ENCODE measurements at places on chromosomes 5 and 9.

- DNase-seq: no peak
Observed at GRCh38 chr9:73539881-73540390, 388.3 kb downstream of the ANXA1 start.

DNA sequence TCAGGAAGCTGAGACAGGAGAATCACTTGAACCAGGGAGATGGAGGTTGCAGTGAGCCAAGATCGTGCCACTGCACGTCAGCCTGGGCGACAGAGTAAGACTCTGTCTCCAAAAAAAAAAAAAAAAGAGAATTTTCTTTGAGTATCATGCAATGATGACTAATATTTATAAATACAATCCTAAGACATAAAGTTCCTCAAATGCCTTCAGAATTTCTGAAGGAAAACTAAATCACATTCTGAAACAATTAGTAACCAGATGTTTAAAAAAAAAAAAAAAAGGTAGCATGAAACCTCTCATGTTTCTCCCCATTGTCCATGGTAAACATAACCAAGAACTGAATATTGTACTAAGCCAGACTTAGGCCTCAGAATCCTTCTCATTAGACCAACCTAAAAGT lies 23.1 kb downstream of the MLLT3 start:
- DNase-seq: no peak

DNA sequence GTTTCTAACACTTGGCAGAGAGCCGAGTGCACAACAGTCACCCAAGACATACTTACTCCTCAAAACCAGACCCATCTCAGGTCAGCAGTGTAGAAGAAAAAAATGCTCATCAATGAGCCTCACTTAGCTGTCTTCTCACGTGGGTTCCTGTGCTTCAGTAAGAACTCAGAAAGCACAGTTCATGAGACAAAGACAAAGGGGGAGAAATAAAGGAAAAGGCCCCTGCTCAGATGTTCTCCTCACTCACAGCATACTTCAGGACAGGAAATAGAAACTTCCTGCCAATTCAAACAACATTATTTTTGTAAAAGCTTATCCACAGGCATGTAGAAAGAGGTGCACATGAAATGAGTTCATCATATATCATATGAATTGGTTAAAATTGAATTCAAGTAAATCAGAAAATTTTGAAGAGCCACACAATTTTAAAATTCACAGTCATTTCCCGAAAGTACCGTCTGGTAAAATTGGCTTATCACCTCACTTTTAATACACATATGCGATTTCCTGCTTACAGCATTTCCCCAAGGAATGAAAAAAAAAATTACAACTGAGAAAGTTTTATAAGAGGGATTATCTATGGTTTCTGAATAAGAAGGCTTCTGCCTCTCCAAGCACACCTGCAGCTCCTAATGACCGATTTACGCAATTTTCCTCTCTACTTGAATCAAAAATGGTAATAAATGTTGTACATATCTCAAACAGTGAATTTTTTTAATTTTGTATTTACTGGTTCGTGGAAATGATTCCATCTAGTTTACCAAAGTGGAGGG lies 328.3 kb downstream of the TMEM167A start:
- no peak for DNase-seq

DNA sequence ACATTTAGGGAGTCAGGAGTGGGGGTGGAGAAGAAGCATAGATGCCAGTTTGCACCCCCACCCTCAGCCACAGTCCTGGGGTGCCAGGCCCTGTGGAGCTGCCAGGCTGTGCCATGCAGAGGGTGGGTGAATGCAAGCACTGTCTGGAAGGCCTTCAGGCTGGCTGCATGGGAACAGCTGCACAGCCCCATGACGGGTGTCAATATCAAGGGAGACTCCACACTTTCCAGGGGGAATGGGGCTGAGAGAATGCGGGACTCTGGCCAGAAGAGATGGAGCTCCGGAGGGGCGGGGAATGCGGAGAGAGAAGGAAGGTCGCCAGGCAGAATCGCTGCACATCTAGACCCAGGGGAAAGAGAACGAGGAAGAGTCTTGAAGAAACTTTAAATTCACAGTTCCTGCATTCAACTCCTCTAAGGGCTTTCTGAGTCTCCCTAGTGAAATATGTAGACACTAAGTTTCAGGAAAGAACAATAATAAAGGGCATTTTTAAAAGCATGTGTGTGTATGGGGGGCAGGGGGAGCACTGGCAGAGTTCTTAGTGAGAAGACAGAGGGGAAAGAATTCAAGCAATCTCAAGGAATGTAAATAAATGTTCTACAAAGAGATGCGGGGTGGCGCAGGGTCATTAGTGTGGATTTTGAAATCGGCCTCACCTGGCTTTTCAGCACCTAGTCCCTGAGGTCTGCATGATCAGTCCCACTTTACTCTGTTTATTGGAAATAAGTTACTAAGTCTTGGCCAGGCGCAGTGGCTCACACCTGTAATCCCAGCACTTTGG lies 59.1 kb downstream of the BOD1 start:
- DNase-seq: no peak

DNA sequence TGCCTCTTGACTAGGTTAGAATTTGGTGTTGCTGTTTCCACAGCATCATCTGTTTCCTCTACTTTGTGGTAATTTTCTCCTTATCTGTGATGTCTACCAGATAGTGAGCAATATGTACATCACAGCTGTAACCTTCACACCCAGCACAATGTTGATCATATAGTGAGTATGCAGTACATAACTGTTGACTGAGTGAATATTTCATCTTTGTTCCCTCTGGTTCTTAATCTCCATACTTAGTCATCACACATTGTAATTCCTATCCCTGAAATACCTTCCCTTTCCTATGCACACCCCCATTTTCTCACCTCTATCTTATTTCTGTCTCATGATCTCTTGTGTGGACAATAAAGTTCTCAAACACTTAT lies 115.9 kb downstream of the KIF4B start:
- DNase-seq: no peak

- DNase-seq: no peak
Observed at GRCh38 chr5:160537940-160538339, 116.3 kb downstream of the PTTG1 start.

DNA sequence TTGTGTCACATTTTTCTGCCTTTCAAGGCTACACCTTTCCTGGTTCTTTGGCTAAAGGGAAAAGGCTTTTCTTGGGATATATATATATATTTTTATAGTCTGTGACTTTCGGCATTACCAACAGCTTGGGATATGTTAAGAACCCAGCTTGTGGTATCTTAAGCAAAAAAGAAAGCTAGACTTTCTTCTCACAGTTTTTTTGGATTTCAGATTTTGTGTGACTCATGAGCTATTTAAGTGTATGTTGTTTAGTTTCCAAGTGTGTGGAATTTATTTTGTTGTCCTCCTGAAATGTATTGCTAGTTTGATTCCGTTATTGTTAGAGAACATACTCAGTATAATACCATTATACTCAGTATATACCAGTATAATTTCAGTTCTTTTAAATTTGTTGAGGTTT lies 64.8 kb downstream of the ERCC6L2 start:
- no peak for DNase-seq

DNA sequence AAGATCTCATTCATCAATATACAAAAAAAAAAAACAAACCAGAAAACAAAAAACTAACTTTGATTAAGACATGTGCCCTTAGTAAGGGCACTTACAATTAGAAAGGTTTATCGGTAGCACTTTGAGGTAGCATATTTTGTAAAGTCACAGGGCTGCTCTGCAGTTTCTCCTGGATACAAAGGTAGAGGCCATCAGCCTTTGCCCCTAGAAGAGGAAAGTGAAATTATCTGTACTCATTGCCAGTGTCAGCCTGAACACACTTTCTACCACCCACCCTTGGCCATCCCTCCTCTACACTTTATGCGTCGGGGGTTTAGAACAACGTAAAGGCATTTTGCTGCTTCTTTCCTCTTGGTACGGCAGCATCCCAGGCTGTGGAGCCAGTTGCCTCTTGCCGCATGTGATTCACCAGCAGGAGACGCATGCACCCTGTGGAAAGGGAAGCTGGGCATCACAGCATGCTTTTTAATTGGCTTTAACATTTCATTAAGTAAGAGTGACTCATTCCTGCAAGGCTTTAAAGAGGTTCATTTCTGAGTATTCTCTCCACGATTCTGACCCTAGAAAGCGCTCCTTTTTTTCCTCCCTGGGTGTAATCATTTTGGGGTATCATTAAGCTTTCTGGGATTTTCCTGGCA lies 84.6 kb downstream of the CEMIP2 start:
- DNase-seq: no peak

GRCh38 chr9:137251194-137251461 lies at the start of gene STPG3:
Gene STPG3, plus strand, starts transcription at chr9:137251286. Its CDS starts 1 bp downstream, at chr9:137251287.
- DNase-seq: no peak

DNA sequence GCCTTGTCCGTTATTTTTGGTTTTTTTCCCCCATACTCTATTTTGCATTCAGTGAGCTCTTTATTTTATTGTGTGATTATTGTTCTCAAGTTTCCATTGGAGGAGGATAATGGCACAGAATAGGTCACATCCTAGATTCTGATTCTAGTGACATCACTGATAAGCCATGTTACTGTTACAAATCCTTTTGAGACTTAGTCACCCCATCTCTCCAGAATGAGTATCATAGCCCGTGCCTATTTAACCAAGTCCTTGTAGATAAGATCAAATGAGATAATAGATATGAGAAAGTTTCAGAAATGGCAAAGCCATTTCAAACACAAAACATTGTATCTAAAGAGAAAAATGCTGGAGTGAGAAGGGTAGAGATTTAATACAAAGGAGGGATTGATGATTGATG lies 242.6 kb downstream of the RAB3C start:
- no peak for DNase-seq

DNA sequence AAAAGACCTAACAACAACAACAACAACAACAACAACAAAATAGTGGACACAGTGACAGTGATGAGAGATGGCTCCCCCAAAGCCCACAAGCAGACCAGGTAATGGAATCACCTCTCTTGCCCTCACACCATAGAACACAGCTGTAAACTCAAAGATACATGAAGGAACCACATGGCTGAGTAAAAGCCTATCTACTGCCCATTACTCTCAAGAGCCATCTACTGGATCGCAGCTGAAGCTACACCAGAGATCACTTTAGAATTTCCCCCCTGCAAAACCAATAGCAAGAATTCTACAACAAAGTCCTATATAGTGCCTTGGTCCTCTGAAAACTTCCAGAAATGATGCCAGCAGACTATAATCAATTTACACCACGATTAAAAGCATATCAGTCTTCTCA lies 1537.6 kb upstream of the CDH9 start:
- DNase-seq: no peak

- DNase-seq: no peak
Observed at GRCh38 chr9:35603506-35603985, 1.5 kb upstream of the TESK1 start.

- no peak for DNase-seq
Observed at GRCh38 chr5:43875741-43876140, 272.8 kb downstream of the NNT start.

- no peak for DNase-seq
Observed at GRCh38 chr5:165805756-165806155, 2300.3 kb downstream of the MAT2B start.

GRCh38 chr5:154309371-154309745 lies 118.8 kb downstream of the GALNT10 start:
- DNase-seq: no peak

DNA sequence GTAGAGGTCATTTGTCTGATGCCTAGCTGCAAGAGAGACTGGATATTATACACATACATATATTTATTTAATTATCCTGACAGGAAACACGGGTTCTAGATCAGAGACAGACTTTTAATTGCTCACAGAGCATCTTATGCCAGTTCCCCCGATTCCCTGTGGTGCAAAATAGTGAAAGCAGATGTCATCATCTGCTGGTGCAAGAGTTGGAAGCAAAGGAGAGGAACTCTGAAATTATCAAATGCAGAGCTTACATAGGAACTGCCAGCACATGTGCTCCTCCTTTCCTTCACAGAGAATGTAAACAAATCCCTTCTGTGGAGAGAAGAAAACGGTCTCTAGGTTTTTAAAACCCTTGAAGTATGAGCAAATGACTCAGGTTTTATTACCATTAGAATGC lies 69.3 kb downstream of the DTWD2 start:
- no peak for DNase-seq

GRCh38 chr5:90096415-90097081 lies 313.0 kb downstream of the CETN3 start:
- DNase-seq: no peak

DNA sequence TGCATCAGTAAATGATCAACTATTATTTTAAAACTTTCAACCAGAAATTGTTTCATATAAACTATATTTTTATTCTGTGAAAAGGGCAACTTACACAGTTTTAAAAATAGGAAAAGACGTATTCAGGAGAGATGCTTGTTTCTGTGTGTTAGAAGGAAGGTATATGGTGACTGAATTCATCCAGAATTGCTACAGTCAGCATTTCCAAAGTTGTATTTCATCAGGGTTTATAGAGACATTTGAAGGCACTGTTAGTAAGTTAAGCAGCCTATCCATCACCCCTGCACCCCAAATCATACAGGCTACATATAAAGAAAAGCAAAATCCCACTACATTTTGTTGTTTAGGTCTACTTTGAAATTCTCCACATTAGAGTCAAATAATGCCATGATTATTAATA lies 716.0 kb downstream of the KCTD16 start:
- DNase-seq: no peak

- DNase-seq: no peak
Observed at GRCh38 chr9:84230355-84231145, 110.0 kb downstream of the SLC28A3 start.

GRCh38 chr5:103541114-103541513 lies 21.5 kb downstream of the NUDT12 start:
- no peak for DNase-seq

- DNase-seq: no peak
Observed at GRCh38 chr5:123235781-123236180, 146.7 kb downstream of the PRDM6 start.

- no peak for DNase-seq
Observed at GRCh38 chr9:3946840-3947587, 352.9 kb downstream of the GLIS3 start.

- DNase-seq: no peak
Observed at GRCh38 chr9:108049671-108050494, 560.3 kb upstream of the KLF4 start.

DNA sequence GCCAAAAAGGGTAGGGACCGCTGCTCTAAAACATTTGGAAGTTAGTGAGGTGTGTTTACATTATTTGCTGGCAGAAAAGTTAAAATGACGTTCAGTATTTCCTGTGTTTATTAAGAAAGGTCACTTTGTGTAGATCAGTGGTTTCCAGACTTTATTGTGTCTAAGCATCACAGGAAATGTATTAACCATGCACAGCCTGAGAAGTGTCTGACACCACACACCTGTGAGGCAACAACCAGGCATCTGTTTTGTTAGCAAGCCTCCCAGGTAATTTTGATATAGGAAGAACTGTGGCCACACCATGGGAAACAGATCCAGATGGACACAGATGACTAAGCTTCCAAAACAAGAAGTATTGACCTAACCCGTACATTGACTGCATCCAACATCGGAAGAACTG lies 12.0 kb downstream of the TTC1 start:
- DNase-seq: no peak

DNA sequence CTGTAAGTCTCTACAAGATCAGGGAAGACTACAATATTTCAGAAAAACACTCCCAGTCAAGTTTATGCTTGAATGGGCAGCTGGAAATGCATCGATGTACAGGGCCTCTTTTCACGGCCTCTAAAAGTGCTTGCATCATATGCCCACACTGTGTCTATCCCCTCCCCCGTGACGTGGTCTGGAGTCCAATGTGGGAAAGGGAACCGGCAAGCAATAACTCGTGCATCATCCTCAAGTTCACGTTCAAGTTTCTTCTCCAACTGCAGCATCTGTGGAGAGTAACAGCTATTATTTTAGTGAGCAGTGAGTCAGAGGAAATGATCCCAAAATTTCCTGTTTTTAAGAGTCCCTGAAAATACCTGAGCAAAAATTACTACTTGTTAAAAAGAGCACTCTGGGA lies 22.3 kb downstream of the ATPSCKMT start:
- no peak for DNase-seq

All from NCI-H1105 (cell line).